Activated CD8-positive, alpha-beta T cell treated with anti-CD3 and anti-CD28 coated beads, Interleukin-2, amount 10 ng/mL, durations not matched to agents 7 days and 5 days (primary cell): ENCODE measurements at places on chromosomes 7 and 10. TPM values are rescaled to one million over a fixed set of nuclear protein-coding genes. Genes with fewer than 3 reads are reported as not detected.

GRCh38 chr7:79084423-79084822 lies 369.0 kb downstream of the MAGI2 start:
- DNase-seq, result no peak
- H3K27ac ChIP-seq, result no peak overlapping the region
- H3K36me3 ChIP-seq, result no peaks in the 10 kb centered on the region
- no peaks in the 10 kb centered on the region for H3K27me3 ChIP-seq

DNA sequence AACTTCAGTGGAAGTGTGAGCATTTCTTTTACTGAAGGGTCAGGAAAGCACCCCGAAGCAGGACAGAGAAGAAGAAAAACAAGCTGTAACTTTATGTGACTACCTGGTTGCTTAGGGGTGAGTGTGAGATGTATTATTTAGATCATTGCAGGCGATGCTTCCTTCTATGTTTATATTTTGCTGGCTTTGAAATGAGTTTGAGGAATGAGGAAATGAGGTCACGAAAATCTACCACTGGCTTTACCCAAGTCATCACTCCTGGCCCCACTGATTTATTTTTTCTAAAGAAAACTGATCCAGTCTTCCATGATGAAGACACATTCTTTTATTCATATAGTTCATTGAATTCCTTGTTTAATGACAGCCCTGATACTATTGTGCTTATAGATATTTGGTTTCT lies 716.6 kb upstream of the FZD8 start:
- H3K27ac ChIP-seq, result no peak overlapping the region
- no peaks in the 10 kb centered on the region for H3K36me3 ChIP-seq
- H3K4me1 ChIP-seq, result no peaks in the 10 kb centered on the region
- H3K4me3 ChIP-seq, result no peak overlapping the region

DNA sequence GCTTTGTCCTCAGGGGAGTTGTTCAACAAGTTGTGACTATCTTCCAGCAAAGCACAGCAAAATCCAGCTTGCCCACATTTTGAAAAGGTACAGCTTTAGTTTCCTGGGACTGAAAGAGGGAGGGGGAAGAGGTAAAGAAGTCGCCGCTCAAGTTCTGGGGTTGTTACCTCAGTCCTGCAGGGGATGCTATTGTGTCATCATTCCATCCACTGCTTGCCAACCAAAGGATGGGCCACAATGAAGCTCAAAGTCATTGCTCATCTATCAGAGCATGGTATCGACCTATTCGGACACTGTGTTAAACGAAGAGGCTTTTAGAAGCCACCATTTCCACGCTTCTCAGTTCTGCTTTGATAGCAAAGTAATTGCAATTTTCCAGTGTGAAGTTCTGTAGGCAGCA lies 34.3 kb downstream of the NPY start:
- H3K27me3 ChIP-seq, result peaks cover 4% of the 10 kb centered on the region
- H3K27ac ChIP-seq, result no peak overlapping the region
- no peak overlapping the region for H3K4me3 ChIP-seq
- DNase-seq, result no peak
- H3K4me1 ChIP-seq, result no peaks in the 10 kb centered on the region

GRCh38 chr7:51298912-51299311 lies 17.7 kb downstream of the COBL start:
- no peak overlapping the region for H3K4me3 ChIP-seq
- no peak for DNase-seq
- no peaks in the 10 kb centered on the region for H3K4me1 ChIP-seq
- H3K36me3 ChIP-seq, result no peaks in the 10 kb centered on the region

GRCh38 chr7:47221826-47222225 lies 360.1 kb downstream of the TNS3 start:
- H3K4me3 ChIP-seq, result no peak overlapping the region
- no peak overlapping the region for H3K27ac ChIP-seq
- H3K4me1 ChIP-seq, result peaks cover 26% of the 10 kb centered on the region

DNA sequence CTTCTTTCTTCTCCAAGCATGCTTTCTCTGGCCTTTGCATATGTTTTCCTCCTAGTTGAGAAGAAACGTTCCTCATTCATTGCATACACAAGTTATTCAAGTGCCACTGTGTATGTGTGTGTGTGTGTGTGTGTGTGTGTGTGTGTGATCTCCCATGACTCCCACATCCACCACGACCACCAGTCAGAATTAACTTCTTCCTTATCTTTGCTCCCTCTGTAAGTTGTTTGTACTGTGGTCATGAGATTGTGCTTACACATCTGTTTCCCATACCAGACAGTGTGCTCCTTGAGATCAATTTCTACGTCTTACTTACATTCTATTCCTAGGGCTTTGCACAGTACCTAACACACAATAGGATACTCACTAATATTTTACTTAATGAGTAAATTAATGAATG lies 22.4 kb upstream of the FAM13C start:
- H3K4me3 ChIP-seq, result no peak overlapping the region
- no peak for DNase-seq
- H3K27me3 ChIP-seq, result no peaks in the 10 kb centered on the region

DNA sequence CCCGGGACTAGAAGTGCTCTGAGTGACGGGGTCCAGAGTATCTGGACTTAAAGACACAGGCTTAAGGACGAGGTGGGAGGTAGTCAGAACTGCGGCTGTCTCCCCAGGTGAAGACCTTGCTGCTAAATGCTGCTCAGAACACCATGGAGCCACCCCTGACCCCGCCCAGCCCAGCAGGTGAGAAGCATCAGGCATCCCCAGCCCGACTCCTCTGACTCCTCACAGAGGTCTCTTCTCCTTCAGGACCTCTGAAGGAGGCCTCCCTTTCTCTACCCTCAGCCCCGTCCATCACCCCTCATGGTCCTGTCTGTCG lies 5.8 kb downstream of the NFKB2 start:
- no peak overlapping the region for H3K4me3 ChIP-seq
- H3K36me3 ChIP-seq, result peaks cover 37% of the 10 kb centered on the region
- H3K27ac ChIP-seq, result no peak overlapping the region
- DNase-seq, result no peak

DNA sequence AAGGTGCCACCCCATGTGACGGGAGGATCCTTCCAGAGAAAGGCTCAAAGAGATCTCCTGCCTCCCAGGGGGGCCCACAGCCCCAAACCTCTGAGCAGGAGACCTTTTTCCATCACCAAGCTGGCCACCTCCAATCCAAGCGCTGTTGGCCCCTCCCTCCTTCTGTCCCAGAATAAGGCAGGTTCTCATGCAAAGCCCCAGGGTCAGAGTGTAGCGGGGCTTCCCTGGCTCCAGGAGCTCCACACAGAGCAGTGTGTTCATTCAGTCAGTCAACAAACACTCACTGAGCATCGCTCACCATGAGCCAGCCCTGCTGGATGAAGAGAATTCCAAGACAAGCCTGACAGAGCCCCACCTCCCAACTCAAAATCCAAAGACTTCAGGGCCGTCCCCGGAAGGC lies 39.0 kb downstream of the TNRC18 start:
- no peak overlapping the region for H3K4me3 ChIP-seq
- DNase-seq, result no peak
- peaks cover 11% of the 10 kb centered on the region for H3K36me3 ChIP-seq

GRCh38 chr10:19483421-19483820 lies 332.8 kb upstream of the PLXDC2 start:
- H3K27ac ChIP-seq, result no peak overlapping the region
- H3K4me1 ChIP-seq, result no peaks in the 10 kb centered on the region
- no peaks in the 10 kb centered on the region for H3K36me3 ChIP-seq
- DNase-seq, result no peak
- no peak overlapping the region for H3K4me3 ChIP-seq

DNA sequence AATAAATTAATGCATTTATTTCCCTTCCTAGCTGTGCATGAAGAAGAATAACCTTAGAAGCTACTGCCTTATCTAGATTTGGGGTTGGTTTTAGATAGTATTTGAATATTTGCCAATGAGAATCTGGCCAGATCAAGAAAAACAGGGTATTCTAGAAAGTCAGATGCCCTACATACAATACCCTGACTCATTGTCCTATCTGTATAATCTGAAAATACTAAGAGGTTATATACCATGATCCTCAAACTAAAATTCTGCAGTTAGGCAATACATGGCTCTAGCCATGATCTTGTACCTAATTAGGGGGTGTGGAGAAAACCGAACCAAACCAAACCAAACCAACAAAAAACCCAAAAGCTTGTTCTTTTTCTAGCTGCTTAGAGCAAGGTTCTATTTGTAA lies 240.4 kb upstream of the LYZL1 start:
- no peak overlapping the region for H3K4me3 ChIP-seq
- DNase-seq, result no peak
- no peaks in the 10 kb centered on the region for H3K36me3 ChIP-seq
- no peak overlapping the region for H3K27ac ChIP-seq
- no peaks in the 10 kb centered on the region for H3K4me1 ChIP-seq

- DNase-seq, result no peak
- no peaks in the 10 kb centered on the region for H3K36me3 ChIP-seq
- H3K27ac ChIP-seq, result no peak overlapping the region
- H3K4me3 ChIP-seq, result no peak overlapping the region
Observed at GRCh38 chr7:20454202-20454601, 123.5 kb downstream of the ITGB8 start.

DNA sequence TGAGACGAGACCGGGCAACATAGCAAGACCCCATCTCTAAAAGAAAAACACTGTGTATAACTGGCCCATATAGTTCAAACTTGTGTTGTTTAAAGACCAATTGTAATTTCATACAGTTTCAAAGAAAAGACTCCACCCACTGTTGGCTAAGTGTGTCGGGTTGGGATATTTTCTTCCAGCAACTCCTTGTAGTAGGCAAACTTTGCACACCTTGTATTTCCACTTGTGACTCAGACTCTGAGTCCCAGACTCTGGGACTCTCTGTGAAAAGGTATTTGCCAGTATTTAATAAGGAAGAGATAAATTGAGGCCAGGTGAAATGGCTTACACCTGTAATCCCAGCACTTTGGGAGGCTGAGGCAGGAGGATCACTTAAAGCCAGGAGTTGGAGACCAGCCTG lies 29.3 kb upstream of the RHBDD2 start:
- H3K36me3 ChIP-seq, result no peaks in the 10 kb centered on the region
- H3K27me3 ChIP-seq, result peaks cover 7% of the 10 kb centered on the region
- H3K4me3 ChIP-seq, result no peak overlapping the region
- H3K4me1 ChIP-seq, result no peaks in the 10 kb centered on the region

DNA sequence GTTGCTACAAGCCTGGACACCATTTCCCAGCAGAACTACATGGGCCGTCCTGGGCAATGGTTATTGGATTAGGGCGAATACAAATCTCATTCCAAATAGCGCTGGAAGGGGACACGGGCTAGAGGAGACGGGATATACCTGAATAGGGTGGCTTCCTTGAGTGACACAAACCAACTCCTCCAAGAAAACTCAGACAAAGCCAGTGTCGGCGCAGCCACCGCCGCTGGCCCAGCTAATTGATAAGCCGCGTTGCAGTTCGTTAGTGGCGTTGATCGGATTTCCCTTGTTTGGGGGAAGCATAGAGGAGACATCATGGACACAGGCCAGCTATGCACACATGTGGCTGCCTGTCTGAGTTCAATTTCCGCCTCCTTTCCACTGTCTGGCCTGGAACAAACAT lies 55.7 kb downstream of the EBF3 start:
- no peak overlapping the region for H3K4me3 ChIP-seq
- no peaks in the 10 kb centered on the region for H3K36me3 ChIP-seq
- no peaks in the 10 kb centered on the region for H3K4me1 ChIP-seq
- DNase-seq, result no peak
- no peak overlapping the region for H3K27ac ChIP-seq
- peaks cover 3% of the 10 kb centered on the region for H3K27me3 ChIP-seq

- no peak overlapping the region for H3K27ac ChIP-seq
- no peaks in the 10 kb centered on the region for H3K4me1 ChIP-seq
- H3K36me3 ChIP-seq, result no peaks in the 10 kb centered on the region
- DNase-seq, result no peak
Observed at GRCh38 chr10:11893749-11894278, 70.7 kb downstream of the PROSER2 start.

The FAM25A gene
- total RNA-seq, result not detected

The PSD gene
- total RNA-seq, result 0.92 TPM

The UCMA gene
- not detected for total RNA-seq

The ARHGEF35 gene
- 2.4 TPM for total RNA-seq

The SPDYE18 gene
- total RNA-seq, result 0.99 TPM

The TEX47 gene
- not detected for total RNA-seq

The ARHGAP12 gene
- total RNA-seq, result 5.5 TPM

The HOXA11 gene
- not detected for total RNA-seq

The HPSE2 gene
- not detected for total RNA-seq

The PTPN20 gene
- not detected for total RNA-seq

The TRA2A gene
- total RNA-seq, result 113 TPM
